ENCODE measurements at places on chromosomes 11 and 22.

DNA sequence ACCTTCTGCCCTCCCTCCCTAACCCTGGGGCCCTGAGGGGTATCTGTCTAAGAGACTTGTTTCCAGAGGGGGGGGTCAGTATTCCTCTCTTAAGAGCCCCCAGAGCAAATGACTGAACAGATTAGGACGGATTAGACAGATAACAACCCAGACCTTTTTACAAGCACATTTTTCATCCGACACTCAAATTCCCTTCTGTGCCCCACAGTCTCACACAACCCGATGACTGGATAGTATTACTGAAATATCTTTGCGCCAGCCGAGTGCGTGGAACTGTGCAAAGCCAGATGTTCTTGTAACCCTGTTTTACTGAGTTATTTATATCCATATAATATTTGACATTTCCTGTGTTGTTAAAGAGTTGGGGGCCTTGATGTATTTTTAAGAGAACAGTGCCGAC, 30.9 kb upstream of the FLI1 start:
- no peak for DNase-seq

GRCh38 chr22:44667829-44668189, 34.2 kb upstream of the PRR5 start:
- DNase-seq, result no peak

DNA sequence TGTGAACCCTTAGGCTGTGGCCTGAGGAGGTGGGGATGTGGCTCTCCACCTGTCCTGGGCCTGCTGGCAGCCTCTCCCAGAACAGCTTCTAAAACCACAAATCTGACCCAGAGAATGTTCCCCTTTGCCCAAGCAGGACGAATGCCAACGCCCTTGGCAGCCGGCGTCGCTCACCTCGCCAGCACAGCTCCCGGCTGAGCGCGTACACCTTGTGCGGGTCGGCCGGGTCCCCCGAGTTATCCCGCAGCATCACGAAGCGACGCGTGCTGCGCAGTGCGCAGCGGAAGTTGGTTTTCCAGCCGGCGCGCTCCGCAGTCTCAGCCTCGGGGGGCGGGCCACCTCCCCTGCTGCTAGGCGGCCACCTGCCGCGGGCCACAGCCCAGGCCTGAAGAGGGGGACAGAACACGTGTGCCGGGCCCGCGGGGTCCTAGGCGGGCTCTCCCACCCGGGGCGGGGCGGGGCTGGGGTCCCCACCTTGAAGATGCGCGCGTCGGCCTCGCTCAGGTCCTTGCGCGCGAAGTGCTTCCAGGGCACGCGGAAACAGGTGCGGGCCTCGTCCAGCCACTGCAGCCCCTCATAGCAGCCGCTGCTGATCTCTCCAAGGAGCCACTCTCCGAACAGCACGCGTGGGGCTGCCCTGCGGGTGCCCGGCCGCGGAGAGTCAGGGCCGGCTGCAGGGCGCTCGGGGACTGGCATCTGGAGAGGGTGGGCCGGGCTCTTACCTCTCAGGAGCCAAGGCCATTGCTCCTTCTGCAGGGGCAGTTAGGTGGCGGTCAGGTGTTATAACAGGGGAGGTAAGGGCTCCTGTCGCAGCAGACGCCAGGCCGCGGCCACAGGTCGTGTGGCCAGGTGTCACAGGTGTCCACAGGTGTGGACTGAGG, 887 bp downstream of the IRF7 start:
- no peak for DNase-seq

DNA sequence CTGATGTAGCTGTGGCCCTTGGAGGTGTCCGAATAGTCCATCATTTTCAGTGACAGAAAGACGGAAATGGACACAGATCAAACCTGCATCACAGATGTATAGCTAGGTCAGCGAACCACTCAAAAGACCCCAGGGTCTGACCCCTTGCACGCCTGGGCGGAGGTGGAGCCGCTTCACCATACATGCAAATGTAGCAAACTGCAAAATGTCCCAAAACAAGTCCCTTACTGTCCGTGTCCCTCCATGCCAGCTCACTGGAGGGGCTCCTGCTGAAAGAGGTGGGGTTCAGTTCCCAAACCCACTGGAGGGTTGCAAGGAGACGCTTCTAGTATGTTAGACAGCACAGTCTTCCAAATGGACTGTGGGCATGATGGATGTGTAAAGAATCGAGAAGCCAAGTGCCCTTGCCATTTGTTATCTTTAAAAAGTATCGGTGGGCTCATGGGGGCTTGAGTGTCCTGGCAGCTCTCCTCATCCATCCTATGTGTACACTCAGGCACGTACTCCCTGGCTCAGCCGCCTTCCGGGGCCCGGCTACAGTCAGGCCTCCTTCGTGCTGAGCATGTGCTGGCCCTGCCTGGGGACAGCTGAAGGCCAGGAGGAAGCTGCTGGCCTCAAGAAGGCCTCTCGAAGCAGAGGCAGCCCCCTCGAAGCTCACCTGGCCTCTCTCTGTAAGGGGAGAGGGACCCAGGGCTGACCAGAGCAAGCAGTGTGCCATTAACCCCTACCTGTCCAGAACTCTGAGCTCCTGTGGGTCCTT, 20.2 kb upstream of the KCNQ1OT1 start:
- DNase-seq, result no peak

GRCh38 chr22:46365166-46365624, 29.7 kb downstream of the TRMU start:
- DNase-seq, result no peak

DNA sequence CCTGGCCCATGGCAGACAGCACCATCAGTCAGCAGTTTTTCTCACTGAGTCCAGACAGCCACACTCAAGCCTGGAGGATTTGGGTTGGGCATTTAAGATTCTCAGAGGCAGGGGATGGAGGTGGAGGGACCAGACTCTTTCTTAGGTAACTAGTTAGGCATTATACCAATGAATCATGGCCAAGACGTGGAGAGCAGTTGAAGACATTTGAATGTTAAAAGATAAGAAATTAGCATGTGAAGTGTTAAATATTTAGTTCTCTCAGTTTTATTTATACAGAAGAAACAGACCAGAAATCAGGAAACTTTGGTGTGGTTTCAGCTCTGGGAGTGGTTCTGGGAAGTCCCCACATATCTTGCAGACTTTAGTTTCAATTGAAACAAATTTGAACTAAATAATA, 9.9 kb downstream of the GTF2H1 start:
- no peak for DNase-seq

DNA sequence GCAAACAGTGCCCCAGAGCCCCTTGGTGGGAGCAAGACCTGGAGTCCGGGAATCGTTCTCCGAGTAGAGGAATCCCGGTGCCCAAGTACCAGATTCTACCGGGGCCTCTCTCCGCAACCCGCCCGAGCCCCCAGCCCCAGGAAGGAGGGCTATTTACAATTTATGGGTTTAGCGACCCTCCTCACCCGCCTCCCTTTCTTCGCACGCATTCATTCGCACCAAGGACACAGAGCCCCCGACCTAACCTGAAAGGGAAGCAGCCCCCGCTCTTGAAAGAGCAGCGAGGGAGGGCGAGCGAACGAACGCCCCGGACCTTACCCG, 628 bp downstream of the LRP4 start:
- DNase-seq, result no peak

DNA sequence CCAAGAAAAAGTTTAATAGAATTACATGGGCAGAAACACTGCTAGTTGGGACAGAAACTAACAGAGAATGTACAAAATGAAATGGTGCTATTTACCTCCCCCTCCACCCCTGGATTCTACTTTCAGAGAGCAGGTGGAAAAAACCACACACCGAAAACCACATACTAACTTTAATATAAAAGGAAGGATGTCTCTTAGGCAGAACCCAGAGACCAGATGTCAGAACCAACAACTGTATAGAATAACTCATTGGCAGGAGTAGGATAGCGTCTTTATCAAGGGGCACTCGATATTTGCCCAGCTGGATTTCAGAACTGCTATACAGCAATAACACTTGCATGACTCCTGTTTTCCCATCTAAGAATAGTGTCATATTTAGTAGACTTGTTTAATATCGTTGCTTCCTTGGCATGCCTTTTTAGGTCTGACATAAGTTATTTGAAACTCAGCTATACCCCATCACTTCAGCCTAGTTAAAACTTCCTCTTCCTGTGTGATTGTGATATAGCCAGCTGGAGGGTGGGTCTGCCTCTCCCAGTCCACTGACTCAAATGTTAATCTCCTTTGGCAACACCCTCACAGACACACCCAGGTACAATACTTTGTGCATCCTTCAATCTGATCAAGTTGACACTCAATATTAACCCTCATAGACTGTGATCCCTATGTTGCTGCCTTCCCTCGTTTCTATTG, 1.2 kb downstream of the SLC22A25 start:
- DNase-seq, result no peak

DNA sequence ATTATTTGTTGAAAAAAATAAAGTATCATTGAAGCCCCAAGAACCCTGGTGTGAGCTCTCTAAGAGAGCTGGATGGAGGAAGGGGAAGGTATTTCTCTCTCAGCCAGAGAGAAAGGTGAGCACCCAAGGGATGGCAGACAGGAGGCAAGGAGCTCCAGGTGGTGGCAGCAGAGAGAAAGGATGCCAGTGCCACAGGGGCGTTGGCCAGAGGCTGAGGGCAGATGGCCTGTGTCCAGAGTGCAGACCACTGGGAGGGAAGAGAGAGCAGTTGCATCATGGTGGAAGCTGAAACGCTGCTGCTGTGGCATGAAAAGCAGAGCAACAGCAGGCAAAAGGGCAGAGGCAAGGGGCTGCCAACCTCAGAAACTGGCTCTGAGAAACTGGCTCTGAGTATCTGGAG, 8.5 kb downstream of the SPON1 start:
- no peak for DNase-seq

GRCh38 chr11:1224111-1224490, 1.2 kb downstream of the MUC5B start:
- DNase-seq, result no peak

- DNase-seq, result no peak
Observed at GRCh38 chr11:66857927-66858185, 992 bp downstream of the LRFN4 start.

GRCh38 chr11:2301631-2302305, at the start of the genes C11orf21 and TSPAN32:
Gene C11orf21, minus strand, starts transcription at chr11:2301918. Its CDS starts 110 bp downstream, at chr11:2301808.
Gene TSPAN32, plus strand, starts transcription at chr11:2302013. Its CDS starts 137 bp downstream, at chr11:2302150.
- DNase-seq, result no peak

DNA sequence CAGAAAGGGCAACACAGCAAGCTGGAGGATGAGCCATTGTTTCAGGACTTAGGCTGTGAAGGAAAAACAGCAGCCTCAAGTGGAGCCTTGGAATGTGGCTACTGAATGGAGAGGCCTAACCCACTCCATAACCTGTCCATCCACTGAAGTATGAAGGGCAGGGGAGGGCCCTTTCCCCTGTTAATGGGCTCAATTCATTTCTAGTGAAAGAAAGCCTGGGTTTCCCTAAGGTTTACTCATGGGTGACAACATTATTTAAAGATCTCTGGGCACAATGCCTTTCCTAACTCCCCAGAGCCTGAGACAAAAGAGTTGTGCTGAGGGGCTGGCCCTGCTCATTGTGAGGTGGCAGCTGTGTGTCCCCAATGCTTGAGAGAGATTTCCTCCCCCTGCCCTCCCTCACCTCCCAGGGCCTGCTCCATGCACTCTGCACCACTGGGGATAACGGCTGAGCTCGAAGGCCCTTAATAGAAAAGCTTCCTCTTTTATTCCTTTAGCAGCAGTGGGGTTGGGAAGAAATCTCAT, 83.8 kb downstream of the ME3 start:
- no peak for DNase-seq

- no peak for DNase-seq
Observed at GRCh38 chr22:42273855-42274451, 3.5 kb upstream of the TCF20 start.

- DNase-seq, result no peak
Observed at GRCh38 chr11:65132238-65132987, 1.9 kb downstream of the SYVN1 start.

- DNase-seq, result no peak
Observed at GRCh38 chr11:14539982-14540421, 19.8 kb upstream of the PSMA1 start.

- DNase-seq, result no peak
Observed at GRCh38 chr11:79344753-79345294, 96.0 kb downstream of the TENM4 start.

DNA sequence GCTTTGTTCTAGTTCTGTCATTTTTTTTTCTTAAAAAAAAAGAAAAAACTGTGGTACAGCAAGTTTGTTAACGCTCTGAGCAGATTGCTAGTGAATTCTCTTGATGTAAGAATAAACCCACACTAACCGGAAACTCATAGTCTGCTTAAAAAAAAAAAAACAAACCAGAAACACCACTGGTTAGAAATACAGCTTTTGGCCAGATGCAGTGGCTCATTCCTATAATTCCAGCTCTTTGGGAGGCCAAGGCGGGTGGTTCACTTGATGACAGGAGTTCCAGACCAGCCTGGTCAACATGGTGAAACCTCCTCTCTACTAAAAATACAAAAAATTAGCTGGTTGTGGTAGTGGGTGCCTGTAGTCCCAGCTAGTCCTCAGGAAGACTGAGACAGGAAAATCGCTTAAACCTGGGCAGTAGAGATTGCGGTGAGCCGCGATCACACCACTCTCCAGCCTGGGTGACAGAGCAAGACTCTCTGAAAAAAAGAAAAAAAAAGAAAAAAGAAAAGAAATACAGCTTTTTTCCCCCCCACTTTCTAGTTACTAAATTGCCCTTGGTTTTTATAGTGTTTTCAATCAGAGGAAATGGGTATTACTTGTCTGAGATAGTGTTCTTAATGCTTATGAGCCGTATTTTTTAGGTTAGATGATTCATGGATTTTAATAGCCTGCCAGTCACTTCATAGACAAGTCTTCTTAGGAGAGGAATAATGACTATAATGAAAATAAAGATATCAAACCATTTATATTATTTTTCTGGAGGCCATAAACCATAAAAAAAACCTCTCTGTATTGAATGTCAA, 222.8 kb downstream of the DDX10 start:
- DNase-seq, result no peak

GRCh38 chr22:36311386-36312085, 58.6 kb downstream of the APOL1 start:
- DNase-seq, result no peak

- DNase-seq, result no peak
Observed at GRCh38 chr11:104003491-104003890, 32.9 kb upstream of the DDI1 start.

DNA sequence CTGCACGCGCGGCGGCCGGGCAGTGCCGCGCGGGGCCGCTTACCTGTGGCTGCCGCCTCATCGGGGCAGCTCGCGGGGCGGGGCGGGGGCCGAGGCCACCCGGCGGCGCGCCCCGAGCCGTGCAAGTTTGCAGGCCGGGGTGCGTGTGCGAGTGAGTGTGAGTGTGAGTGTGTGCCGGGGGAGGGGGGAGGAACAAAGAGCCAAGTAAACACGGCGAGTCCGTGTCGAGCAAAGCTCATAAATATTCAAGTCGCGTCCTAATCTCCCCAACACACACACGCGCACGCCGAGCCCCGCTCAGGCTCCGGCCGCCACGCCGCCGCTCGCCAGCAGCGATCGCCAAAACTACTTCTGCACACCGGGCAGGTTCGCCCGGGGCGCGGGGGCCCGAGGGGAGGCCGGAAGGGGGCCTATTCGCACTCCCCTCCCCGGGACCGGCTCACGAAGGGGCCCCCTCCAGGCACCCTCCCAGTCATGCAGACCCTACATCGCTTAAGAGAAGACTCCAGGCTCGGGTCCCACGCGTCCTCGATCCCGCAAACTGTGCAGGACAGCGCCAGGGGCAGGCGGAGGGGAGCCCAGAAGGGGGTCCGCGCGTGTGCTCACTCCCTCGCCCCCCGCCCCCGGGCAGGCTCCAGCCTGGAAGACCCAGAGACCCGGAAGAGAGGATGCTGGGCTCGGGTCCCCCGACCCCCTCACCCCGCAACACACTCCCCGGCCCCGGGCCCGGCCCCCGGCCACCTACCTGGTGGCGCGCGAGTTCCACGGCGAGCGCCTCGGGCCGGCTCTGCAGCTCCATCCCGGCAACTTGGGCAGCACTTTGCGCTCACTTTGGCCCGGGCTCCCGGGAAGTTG, 827 bp downstream of the PHF21B start:
- no peak for DNase-seq

Data from iPS DF 19.7 (cell line).